ENCODE measurements at places on chromosomes 11 and 22.
A peak's percentile ranks its signal among the peaks of the same experiment; 100 is the strongest.

DNA sequence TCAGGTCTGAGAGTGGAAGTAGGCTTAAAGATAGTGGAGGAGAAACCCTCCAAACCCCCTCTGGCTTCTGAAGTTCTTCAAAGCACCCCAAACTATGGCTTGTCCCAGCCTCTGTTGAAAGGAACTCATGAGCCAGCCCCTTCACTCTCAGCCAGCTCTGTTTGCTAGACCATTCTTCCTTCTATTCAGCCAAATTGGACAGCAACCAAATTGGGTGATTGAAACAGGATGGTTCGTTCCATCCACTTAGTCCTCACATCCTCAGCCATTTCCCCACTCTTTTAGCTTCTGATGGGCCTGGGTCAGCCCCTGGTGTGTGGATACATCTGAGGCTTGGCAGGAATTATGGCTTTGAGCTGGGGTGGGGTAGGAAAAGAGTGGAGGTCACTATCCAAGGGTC, 4.5 kb downstream of the HTR3A start:
- DNase-seq = no peak

DNA sequence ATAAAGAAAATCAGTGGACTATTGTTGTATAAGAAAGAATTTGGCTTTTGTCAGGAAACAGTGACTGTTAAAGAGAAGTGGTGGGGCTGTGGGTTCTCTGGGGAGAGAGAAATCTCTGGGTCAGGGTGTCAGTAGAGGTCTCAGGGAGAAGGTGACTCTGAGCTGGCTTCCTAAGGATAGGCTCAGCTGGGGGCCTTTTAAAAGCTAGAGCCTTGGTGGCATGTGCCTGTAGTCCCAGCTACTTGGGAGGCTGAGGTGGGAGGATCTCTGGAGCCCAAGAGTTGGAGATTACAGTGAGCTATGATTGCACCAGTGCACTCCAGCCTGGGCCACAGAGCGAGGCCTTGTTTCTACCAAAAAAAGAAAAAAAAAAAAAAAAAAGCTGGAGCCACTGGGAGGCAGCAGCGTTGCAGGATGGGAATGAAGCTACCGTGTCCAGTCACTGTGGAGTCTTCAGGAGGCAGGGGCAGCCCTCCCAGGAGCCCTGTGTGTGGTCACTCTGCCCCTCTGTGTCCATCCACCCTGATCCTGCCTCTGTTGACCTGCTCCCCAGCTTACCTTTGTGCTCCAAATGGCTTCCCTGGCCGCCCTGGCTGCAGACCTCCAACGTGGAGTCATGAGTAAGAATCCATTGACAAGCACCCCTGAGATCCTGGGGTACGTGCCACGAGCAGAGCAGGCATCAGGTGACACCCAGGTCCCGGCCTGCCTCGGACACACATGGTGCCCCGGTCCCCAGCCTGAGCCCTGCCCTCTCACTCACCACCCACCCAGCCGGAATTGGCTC, 5.4 kb upstream of the MIF start:
- DNase-seq = no peak

DNA sequence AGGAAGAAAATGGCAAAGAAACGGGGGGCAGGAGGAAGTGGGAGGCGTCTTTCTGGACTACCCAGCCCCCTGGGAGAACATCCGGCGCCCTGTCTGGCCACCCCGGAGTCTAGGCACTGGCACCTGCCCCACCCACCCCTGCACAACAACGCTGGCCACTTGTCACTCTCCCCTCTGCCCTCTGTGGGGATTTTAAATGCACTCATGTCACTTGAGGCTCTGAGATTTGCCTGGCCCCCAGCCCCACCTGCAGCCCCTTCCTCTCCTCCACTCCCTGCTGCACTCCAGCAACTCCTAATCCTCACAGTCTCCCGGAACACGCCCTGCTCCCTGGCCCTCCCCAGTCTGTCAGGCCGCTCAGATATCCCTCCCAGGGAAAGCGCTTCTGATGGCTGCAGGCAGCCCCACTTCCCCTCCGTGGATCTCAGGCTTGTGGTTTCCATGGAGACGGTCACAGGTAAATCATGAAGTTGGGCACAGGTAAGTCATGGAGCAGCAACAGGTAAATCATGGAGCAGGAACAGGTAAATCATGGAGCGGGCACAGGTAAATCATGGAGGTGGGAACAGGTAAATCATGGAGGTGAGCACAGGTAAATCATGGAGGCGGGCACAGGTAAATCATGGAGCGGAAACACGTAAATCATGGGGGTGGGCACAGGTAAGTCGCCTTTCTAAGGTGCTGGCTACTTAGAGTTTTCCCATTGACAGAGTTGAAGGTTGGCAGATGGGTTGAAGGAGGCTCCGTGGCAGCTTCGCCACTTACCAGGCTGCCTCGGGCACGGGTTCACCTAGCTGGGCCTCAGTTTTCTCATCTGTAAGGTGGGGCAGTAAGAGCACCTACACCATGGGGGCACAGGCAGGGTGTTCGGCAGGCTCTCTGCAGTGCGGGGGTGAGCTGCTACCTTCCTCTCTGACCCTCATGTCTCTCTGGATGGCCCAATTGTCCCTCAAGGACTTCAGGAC, 79.0 kb upstream of the SHISAL1 start:
- DNase-seq = no peak

GRCh38 chr11:2795491-2795991, 90.0 kb downstream of the CDKN1C start:
- DNase-seq = peak; percentile 5

- no peak for DNase-seq
Measured at GRCh38 chr11:12179019-12179418, 68.6 kb downstream of the MICAL2 start.

- DNase-seq = no peak
Measured at GRCh38 chr22:23829845-23830372, 8.9 kb downstream of the DERL3 start.

DNA sequence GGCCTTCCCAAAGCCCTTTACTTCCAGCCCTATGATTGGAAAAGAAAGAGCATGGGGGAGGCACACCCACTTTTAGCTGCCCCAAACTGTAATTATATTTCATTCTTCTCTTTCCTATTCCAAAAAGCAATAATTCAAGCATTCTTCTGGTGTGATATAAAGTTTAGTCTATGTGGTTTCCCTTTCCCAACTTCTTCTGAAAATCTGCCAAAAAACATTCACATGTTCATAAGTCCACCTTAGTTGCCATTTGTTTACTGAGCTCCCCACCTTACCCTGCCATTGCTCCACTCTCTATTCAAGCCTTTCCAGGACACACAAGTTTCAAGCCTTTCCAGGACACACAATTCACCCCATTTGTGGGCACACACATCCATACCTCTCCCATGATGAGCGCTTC, 111.6 kb upstream of the BMAL1 start:
- DNase-seq = no peak

- no peak for DNase-seq
Measured at GRCh38 chr11:114185436-114185835, 110.8 kb upstream of the NNMT start.

GRCh38 chr11:130483124-130483523, 34.7 kb downstream of the ADAMTS15 start:
- DNase-seq = no peak

DNA sequence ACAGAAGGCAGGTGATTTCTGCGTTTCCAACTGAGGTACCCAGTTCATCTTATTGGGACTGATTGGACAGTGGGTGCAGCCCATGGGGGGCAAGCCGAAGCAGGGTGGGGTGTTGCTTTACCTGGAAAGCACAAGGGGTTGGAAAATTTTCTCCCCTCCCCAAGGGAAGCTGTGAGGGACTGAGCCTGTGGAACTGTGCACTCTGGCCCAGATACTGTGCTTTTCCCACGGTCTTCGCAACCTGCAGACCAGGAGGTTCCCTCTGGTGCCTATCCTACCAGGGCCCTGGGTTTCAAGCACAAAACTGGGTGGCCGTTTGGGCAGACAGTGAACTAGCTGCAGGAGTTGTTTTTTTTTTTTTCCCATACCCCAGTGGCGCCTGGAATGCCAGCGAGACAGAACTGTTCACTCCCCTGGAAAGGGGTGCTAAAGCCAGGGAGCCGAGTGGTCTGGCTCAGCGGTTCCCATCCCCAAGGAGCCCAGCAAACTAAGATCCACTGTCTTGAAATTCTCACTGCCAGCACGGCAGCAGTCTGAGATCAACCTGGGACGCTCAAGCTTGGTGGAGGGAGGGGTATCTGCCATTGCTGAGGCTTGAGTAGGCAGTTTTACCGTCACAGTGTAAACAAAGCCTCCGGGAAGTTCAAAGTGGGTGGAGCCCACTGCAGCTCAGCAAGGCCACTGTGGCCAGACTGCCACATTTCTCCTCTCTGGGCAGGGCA, 97.2 kb downstream of the JRKL start:
- no peak for DNase-seq

GRCh38 chr11:128470081-128470480, 117.3 kb downstream of the ETS1 start:
- DNase-seq = no peak

GRCh38 chr11:43751726-43752125, 71.2 kb downstream of the HSD17B12 start:
- DNase-seq = no peak

GRCh38 chr11:61697078-61697502, 16.9 kb downstream of the DAGLA start:
- DNase-seq = no peak

- no peak for DNase-seq
Measured at GRCh38 chr11:133198438-133198837, 333.9 kb downstream of the OPCML start.

GRCh38 chr11:85771568-85771967, 39.4 kb downstream of the SYTL2 start:
- no peak for DNase-seq

DNA sequence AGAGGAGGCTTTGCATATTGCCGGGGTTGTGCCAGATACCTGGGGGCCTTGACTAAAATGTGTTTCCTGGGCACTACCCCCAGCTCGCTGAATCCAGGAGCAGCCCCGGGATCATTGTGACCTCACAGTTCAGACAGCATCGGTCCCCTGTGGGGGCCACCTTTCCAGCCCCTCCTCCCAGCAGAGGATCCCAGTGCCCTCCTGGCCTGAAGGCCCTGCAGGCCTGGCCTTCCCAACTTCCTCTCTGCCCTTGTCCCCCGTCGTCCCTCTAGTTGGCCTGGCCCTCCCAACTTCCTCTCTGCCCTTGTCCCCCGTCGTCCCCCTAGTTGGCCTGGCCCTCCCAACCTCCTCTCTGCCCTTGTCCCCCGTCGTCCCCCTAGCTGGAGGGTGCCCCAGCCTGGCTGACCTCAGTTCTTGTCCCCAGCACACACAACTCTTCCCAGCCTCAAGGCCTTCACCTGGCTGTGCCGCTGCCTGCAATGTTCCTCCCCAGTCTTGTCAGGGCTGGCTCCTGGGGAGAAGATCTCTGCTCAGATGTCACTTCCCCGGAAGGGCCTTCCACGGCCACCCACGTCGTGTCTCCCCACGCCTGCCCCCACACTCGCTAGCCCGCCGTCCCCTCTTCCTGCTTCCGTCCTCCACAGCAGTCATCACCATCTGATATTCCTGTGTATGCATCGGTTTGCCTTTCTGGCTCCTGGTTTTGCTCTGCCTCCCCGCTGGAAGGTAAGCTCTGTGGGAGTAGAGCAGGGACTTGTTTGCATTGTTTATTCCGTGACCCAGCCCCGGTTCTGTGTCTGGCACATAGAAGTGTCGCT, 12.6 kb upstream of the ANO1 start:
- DNase-seq = no peak

Measured in activated T-cell treated with anti-CD3 and anti-CD28 coated beads, Interleukin-2, amount 50 U/mL, for 24 hours (primary cell).